ENCODE measurements at places on chromosomes 13 and 19.
A peak's percentile ranks its signal among the peaks of the same experiment; 100 is the strongest.

GRCh38 chr19:2820112-2820702 lies 539 bp downstream of the ZNF554 start:
- DNase-seq = no peak

GRCh38 chr19:17811103-17811502 lies 10.2 kb downstream of the INSL3 start:
- no peak for DNase-seq

- peak; percentile 48 for DNase-seq
Observed at GRCh38 chr19:6736169-6736916, 1.0 kb downstream of the GPR108 start.

- no peak for DNase-seq
Observed at GRCh38 chr13:76799696-76800095, 86.5 kb downstream of the KCTD12 start.

DNA sequence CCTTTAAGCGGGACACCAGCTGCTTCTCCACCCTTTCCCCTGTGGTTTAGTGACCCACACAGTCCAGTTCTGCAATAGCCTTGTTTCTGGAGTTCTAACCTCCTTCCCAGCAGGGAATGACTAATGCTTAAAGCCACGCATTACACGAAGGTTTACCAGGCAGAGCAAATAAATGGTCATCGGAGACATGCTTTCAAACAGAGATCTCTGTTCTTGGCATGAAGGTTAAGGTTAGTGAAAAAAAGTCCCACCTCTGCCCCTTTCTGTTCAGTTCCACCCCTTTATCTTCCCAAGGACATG lies 25.3 kb upstream of the MEDAG start:
- no peak for DNase-seq

- no peak for DNase-seq
Observed at GRCh38 chr19:42357290-42357689, 31.9 kb downstream of the MEGF8 start.

DNA sequence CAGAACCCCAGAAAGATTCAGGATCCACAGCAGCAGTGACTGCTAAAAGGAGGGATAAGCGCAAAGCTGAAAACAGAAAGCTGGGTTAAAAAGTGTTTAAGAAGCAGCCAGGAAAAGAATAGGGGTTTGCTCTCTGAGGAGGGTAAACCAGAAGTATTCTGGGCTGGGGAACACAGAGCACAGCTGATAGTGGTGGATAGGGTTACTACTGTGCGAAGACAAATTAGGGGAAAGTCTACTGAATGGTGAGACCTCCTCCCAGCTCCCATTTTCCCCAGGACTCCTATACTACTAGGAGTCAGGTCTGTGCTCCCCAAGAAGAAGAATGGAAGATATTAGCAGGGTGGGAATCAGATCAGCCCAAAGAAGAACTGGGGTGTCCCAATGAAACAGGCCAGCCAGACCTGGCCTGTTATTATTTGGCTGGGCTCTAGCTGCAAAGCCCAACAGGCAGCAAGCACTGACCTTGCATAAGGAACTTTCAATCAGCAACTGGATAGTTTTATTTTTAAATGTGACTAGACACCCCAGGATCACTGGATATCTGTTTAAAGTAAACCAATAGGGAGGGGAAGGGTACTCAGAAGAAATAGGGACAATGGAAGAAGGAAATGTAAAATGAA lies 43.5 kb upstream of the SERTM1 start:
- DNase-seq = no peak

GRCh38 chr19:41850381-41850780 lies 5.5 kb downstream of the DMRTC2 start:
- DNase-seq = no peak

DNA sequence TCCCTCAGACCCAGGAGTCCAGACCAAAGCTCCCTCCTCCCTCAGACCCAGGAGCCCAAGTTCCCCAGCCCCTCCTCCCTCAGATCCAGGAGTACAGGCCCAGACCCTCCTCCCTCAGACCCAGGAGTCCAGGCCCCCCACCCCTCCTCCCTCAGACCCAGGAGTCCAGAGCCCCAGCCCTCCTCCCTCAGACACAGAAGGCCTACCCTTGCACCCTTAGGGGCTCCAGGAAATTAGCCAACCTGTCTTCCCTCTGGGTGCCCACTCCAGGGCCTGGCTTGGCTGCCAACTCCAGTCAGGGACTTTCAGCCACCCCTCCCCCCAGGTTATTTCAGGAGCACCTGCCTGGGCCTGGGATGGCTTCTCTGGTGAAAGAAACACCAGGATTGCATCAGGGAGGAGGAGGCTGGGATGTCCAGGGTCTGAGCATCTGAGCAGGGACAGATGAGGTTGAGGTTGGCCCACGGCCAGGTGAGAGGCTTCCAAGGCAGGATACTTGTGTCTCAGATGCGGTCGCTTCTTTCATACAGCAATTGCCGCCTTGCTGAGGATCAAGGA lies at the start of gene FGF21:
TSS of gene FGF21 (plus strand) at position 441 of the 558 bp plus-strand sequence. CDS start 713 bp downstream, outside the sequence.
- no peak for DNase-seq

DNA sequence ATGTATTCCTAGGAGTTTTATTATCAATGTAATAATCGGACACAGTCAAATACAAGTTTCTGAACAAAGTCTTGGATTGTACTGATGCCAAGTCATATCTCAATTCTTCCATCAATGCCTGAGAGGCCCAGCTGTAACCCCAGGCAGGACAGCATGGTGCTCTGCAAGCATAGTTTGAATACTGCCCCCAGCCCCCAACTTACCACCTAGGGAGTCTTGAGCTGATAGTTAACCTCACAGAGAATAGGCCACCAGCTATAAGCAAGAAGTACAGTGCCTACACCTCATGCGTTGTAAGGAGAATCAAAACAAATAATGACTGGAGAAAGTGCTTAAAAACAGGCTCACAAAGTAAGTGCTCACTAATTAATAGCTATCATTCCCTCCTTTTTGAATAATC lies 2.7 kb downstream of the PROSER1 start:
- DNase-seq = no peak

DNA sequence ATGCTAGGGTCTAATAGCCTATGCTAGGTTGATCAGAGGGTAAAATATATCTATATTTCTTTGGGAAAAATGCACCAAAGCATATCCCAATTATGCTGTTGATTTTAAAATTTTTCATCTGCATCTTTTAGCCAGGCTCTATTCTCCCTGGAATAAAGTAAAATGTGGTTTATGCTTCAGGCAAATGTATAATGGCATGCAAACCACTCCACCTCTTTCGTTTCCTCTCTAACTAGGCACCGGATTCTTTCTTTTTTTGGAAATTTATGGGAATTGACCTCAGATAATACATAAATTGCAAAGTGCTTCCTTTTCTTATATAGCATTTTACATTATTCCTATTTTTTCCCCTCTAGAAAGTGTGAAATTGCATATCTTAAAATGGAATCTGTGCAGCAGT lies 386.5 kb downstream of the OLFM4 start:
- no peak for DNase-seq

GRCh38 chr13:51229731-51230130 lies 7.5 kb downstream of the FAM124A start:
- DNase-seq = no peak

DNA sequence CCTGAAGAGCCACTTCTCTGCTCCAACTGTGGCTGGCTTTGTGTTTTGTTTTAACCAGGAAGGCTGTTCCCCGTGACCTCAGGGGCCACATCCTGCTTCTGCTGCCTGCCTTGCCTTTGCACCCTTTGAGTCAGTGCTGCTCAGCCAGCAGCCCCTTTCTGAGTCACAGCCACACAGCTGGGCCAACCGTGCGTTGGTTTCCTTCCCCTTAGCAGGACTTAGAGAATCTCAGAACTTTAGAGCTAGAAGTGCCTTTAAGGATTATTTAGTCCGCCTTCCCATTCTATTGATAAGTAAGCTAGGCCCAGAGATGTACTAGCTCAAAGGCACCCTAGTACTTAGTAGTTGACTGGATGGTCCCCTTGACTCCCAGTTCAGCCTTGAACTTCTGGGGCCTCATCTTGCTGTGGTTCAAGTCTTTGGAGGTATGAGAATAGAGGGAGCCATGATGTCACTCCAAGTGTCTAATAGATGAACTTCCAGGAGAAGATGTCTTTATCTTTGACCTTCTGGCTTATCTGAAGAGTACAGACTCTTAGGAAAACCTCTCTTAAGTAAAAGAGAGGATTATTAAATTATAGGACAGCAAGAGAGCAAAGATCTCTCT lies 8.0 kb downstream of the RGCC start:
- peak; percentile 82 for DNase-seq

- DNase-seq = no peak
Observed at GRCh38 chr19:17755977-17756670, 4.8 kb downstream of the FCHO1 start.

- no peak for DNase-seq
Observed at GRCh38 chr13:46801858-46802257, 4.9 kb upstream of the ESD start.

DNA sequence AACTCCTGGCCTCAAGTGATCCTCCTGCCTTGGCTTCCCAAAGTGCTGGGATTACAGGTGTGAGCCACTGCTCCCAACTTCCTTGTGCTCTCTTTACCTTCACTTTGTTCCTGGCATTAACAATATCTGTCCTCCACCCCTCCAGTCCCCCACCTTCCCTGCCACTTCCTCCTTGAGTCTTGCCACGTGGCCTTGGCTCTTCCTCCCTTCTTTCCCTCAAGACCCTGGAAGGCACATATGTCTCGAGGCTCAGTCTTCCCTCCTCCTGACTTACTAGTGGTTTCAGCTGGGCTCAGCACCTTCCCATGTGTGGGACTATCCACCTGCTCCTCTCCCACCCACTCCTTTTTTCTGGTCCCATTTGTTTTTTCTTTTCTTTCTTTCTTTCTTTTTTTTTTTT lies 70.6 kb downstream of the IER2 start:
- DNase-seq = no peak

- no peak for DNase-seq
Observed at GRCh38 chr13:42720113-42720857, 61.1 kb upstream of the FAM216B start.

DNA sequence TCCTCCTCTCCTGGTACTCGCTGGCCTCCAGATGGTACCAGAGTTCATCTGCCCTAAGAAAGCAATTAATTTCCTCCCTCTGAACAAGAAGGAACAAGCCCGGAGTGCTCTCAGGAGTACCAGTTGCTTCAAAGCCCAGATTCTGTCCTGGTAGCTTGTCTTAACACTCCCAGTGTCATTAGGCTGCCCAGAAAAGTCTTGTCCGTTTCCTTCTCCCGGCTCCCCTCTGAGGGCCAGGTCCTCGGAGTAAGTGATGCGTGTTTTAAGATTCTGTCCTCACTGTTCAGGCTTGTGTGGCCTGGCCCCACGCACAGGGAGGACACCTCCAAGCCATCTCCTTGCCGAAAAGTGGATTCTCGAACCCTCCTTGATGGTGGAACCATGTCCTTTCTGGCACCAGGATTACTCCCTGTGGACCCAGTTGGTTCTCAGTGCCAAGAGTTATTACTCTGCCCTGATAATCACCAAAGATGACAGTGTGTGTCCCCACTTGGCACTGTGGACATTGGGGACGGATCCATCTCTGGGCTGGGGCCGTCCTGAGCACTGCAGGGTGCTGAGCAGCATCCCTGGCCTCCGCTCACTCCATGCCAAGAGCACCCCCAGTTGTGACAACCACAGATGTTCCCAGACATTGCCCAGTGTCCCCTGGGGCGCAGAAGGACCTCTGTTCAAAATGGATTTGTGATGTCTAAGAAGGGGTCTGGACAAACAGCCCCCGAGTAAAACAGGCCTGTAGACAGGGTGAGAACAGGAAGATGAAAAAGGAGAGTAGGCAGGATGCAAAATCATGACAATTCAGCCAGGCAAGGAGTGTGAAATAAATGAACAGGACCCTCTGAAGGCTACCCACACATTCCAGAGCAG lies 52.4 kb downstream of the RFX2 start:
- no peak for DNase-seq

- no peak for DNase-seq
Observed at GRCh38 chr13:27964741-27965323, 4.3 kb downstream of the CDX2 start.
